ENCODE measurements at places on chromosomes 1 and 21.

DNA sequence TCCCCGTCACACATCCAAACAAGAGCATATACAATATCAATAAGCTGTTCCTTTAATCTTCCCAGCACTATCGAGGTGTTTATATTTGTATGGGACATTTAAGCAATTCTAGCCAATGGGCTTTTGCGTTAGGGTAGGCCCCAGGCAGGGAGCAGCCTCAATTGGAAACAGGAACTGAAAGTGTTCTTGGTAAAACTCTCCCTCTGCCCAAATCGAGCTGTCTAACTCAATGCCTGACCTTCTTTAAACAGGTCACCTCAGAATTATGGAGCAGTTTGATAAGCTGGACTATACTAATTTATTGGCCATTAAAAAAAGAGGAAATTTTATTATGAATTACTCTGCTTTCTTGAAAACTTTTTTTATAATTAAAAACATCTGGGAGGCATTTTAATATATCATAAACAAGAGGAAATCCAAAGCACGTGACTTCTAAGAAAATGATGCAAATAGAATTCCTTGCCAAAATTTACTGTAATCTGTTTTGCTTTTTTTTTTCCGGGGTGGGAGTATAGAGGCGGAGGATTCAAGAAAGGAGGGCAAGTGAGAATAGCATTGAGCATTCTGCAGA is 498.1 kb downstream of the LMO4 start:
- no peak for DNase-seq

- DNase-seq, result no peak
Observed at GRCh38 chr1:102896771-102897170, 211.6 kb downstream of the COL11A1 start.

DNA sequence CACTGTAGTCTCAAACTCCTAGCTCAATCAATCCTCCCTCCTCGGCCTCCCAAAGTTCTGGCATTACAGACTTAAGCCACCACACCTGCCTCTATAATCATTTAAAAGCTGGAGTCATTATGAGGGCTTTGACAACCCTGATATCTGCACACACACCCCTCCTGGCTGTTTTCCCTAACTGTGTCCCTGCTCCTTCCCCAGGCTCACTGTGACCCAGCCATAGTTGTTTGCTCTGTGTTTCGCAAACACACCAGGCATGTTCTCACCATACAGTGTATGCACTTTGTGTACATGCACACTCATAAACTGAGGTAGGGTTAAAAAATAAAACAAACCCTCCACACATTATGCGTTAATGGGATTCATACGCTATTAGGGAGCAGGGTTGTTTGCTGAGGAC is 21.8 kb upstream of the IL20 start:
- no peak for DNase-seq

DNA sequence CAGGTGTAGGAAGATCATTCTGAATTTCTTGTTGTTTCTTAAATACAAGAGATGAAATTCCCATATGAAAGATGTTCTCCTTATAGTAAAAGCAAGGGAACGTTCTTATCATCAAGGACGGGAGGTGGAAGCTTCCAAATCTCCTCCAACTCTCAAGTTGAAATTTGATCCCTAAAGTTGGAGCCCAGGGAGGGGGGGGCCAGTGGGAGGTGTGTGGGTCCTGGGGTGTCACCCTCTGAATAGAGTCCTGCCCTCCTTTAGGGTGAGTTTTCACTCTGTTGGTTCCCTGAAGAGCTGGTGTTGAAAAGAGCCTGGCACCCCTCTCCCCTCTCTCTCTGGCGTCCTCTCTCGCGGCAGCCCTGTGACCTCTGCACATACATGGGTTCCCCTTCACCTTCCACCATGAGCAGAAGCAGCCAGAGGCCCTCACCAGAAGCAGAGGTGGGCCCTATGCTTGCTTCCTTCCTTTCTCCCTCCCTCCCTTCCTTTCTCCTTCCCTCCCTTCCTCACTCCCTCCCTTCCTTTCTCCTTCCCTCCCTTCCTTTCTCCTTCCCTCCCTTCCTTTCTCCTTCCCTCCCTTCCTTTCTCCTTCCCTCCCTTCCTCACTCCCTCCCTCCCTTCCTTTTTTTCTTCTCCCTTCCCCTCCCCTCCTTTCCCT is 10.0 kb upstream of the TRIM17 start:
- DNase-seq, result no peak

DNA sequence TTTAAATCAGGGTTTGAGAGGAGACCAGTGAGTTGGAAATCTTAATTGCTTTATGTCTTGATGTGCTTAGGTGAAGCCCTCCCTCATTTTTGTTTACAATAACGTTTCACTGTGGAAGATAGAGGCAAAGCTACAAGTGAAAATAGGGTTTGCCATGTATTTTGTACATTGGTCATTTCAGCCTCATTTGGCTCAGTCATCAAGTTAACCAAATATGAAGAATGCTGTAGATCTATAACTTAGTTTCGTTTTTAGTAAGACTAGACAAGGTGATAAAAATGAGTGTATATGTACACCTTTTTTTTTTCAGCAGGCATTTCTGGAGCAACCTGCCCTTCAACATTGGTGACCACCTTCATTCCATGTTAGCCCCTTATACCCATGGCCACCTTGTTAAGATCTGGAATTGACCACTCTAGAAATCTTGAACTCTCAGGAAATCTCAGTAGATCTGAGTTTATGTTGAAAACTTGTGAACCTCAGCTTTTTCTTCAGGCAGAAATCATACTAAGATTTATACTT is 2.9 kb downstream of the NFYC start:
- no peak for DNase-seq

GRCh38 chr1:76867342-76868130 is at the start of gene ST6GALNAC5:
TSS of gene ST6GALNAC5 (plus strand) at chr1:76867480.
- peak; percentile 77 for DNase-seq

- peak; percentile 40 for DNase-seq
Observed at GRCh38 chr1:5690898-5691297, 301.3 kb downstream of the NPHP4 start.

DNA sequence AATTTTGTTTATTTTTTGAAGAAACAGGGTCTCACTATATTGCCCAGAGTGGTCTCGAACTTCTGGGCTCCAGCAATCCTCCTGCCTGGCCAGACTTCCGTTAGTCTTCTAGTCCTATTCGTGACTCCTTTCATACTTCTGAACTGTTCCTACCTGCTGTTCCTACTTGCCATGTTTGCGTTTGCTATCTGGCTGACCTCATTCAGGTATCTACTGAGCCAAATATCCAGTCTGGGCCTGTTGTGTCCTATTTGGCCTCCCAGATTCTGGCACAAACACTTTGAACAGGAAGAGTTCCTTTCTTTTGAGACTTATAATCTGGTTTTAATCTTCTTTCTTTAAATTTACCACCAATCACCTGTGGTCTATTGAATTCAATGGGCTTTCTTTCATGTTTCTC is 6.9 kb upstream of the NR1I3 start:
- DNase-seq, result no peak

DNA sequence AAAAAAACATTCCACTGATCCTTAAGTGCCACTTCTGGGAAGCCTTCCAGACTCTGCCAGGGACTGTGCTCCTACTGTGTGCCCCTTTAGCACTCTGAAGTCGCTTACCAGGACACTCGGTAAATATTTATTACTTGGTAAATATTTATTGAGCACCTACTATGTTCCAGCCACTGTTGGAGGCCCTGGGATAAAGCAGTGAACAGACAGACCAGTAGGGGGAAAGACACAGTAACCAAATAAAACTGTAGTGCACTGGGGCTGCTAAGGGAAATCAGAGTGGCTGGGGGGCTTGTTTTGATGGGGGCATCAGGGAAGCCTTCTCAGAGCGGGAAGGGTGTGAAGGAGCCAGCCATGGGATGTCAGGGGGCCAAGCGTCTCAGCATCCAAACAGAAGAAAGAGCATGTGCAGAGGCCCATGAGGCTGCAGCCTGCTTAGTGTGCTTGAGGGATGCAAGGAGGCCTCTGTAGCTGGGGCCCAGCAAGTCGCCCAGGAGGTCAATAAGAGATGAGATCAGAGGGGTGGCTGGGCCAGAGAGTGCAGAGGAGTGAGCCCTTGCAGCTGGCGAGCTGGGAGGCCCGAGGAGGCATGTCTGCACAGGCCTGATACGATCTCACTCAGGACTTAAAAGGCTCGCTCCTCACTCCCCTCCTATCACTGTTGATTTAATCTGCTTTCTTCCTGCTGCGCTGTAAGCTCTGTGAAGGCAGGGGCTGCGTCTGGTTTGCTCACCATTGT is 28.6 kb downstream of the KAZN start:
- DNase-seq, result peak; percentile 42

- DNase-seq, result no peak
Observed at GRCh38 chr1:162367073-162367472, 9.6 kb downstream of the SPATA46 start.

- DNase-seq, result no peak
Observed at GRCh38 chr21:44431300-44431699, 24.0 kb upstream of the LRRC3 start.

DNA sequence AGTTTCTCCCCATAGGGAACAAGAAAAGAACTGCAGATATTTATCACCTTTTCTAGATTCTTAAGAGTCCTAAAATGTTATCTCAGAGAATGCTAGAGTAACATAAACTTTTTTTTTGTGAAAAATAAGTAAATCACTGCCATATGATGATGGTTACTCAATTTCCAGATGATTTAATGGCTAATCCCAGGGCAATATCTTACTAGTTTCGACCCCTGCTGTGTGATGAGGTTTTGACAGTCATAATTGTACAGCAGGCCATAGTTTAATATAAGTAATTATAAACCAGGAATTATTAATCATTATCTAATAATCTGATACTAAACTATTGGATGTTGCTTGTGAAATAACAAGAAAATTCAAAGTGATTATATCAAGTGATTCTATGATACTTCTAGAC is 210.6 kb downstream of the HLX start:
- DNase-seq, result no peak
